ENCODE measurements at places on chromosomes 2 and 18.

DNA sequence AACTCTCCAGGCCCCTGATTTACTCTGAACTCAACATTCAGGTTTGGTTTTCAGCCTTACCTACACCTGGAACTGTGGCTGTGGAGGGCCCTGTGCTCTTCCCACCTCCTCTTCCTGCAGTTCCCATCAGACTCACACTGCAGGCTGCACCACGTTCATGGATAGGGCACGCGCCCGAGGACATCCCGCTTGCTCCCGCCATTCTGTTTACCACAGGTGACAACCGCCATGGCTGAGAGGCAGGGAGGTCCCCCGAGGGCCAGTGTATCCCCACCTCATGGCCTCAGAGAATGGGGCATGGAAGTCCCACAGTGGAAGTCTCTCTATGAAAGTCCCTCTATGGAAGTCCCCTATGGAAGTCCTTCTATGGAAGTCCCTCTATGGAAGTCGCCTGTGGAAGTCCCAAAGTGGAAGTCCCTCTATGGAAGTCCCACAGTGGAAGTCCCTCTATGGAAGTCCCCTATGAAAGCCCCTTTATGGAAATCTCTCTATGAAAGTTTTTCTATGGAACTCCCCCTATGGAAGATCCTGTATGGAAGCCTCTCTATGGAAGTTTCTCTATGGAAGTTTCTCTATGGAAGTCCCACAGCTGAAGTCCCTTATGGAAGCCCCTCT is 358.4 kb upstream of the SALL3 start:
- DNase-seq: no peak

DNA sequence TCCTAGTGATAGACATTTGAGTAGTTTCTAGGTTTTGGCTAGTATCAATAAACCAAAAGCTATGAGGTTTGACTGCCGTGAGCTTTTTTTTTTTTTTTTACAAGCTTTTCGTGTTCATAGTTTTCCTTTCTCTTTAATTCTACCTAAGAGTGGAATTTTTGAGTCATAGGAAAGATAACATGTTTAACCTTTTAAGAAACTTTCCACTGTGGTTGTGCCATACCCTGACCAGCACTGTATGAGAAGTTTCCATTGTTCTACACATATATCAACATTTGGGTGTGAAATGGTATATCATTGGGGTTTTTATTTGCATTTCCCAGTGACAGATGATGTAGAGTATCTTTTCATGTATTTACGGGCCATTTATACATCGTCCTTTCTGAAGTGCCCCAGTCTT is 31.7 kb downstream of the UBE2F start:
- DNase-seq: no peak

DNA sequence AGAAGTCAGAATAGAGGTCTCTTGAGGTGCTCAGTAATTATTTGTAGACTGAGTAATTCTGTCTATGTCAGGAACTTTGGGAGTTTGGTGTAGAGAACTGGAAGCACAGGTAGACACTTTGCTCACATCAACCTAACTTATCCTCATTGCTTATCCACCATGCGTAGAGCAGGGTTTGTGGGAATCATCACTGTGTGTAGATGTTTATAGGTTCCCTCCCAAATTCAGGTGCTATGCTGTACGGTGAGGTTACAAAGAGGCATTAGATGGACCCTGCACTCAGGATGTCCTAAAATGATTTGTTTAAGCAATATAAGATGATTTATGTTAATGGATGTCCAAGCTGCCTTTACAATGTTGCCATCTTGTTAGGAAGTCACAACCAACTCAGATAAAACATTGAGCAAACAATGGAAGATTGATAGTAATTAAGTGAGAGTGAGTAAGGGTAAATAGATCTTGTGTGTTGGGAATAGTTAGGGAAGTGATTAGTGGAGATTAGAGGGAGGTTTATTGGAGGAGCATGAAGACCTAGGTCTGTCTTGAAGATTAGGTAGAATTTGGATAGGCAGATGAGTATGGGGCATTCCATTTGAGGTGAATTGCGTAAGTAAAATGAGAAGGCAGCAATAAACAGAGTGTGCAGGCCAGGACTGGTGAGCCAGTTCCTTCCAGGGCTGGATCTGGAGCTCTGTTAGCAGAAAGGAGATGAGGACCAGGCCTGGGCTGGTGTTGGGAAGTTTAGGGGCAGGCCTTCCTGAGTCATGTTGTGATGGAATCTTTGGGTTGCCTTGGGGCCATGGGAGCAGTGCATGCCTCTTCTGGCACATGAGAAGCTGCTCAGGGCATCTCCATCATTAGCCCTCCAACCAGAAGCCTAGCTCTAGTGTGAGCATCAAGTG is 12.1 kb downstream of the EPAS1 start:
- no peak for DNase-seq

DNA sequence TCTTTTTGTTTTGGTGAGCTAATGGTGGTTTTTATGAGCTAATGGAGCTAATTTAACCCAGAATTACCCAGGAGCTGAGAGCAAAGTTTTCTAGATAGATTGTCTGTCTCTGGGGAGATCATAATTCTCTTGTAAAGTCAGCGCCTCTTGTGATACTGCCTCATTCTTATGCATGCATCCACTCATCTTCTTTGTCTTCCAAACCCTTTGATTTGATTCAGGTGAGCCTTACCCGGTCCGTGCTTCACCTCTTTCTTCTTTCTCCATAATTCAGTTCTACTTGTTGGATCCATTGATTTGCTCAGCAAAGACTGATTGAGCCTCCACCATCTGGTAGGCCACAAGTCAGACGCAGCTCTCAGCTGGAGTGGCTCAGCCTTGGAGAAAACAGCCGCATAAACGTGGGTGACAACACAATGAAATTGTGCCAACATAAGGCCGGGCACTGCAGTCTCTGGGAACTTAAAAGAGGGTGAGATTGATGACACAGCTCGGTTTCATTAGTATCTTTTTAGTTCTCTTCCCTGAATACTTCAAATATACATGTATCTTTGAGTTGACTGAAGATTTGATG is 158.5 kb upstream of the SH3BP4 start:
- no peak for DNase-seq

DNA sequence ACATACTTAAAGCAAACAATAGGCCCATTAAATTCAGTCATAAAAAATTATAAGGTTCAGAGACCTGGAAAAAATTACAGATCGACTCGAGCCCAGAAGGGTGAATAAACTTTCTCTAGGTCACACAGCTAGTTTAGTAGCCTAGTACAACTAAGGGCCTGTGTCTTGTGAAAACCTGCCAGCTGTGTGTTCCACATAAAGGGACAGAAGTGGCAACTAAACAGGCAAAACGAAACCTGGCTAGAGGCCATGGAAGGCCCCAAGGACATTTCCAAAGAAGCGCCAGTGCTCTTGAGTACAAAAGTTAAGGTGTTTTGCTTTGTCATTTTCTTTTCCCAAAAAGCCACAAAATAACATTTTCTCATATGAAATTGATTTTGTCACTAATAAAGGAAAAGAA is 164.9 kb downstream of the L3MBTL4 start:
- DNase-seq: no peak

- DNase-seq: no peak
These were observed 146.6 kb downstream of the HAUS1 start for GRCh38 chr18:46250812-46251173.

DNA sequence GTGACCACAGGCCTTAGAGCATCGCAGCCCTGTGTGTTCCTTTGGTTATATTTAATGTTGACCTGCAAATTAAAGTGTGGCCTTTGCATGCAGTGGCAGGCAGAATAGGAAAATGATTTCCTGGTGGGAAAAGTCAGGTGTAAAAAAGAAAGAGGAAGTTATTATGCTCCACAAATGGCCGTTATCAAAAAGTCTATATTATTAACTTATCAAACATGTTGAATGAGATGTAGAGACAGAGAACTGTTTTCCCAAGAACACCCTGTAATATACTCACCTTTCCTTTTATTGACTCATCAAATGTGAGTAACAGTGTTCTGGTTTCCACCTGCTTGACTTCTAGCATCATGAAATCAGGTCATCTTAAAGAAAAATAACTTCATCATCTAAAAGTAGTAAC is 35.3 kb downstream of the MEIS1 start:
- no peak for DNase-seq
